Stimulated activated CD8-positive, alpha-beta memory T cell treated with anti-CD3 and anti-CD28 coated beads, Interleukin-2, amount 100 ng/mL, for 1 hour (primary cell): ENCODE measurements at places on chromosomes 12 and 14.

DNA sequence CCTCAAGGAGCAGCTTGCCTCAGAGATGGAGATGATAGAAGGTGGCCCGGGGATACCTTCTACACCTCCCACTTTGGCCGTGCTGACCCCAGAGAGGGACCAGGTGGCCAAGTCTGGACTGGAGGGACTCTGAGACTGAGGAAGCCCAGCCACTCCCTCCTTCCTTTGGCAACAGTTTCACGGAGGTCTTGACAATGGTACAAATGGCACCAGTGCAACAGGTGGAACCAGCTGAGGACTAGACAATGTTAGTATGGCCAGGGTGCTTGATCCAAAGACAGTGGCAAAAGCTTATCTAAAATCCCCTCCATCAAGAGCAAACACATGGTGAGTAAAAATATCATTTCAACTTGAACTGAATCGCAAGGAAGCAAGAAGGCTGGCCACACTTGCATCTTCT lies 117.4 kb downstream of the FOXN3 start:
- no peak for DNase-seq

- DNase-seq: no peak
Observed at GRCh38 chr12:75550401-75551240, 39.2 kb upstream of the KRR1 start.

GRCh38 chr12:31009976-31010375 lies 63.7 kb upstream of the DDX11 start:
- no peak for DNase-seq

GRCh38 chr14:73714656-73715081 lies 485 bp upstream of the PNMA1 start:
- no peak for DNase-seq

DNA sequence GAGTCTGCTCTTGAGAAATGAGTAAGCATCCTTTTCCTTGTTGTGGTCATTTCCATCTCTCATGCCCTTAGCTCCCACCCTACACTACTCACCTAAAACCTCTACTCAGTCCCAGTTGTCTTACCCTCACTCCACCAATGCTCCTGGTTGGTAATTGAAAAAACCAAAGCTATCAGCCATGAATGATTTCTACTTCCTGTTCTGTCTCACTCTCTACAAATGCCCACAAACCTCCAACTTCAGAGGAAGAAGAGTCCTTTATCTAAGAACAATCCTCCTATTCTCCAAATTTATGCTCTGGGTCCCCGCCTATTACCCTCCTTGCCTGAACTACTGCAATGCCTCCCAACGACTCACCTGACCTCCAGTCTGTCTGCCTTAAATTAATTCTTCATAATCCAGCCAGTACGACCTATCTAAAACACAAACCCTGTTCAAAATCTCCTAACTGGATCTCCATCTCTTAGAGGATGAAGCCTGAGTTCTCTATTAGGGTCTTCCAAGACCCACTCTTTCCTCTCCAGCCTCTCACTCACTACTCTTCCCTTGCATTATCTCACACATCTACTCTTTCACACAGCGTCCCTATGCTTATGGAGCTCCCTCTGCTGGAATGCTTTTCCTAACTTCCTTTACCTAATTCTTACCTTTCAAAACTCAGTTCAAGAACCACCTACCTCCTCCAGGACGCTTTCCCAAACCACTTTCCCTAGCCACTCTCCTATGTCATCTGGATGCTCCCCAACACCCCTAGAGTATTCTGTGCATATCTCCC lies 2.2 kb downstream of the DHRS1 start:
- no peak for DNase-seq

- no peak for DNase-seq
Observed at GRCh38 chr12:4807116-4807783, 87.0 kb downstream of the GALNT8 start.

GRCh38 chr14:40123816-40124215 lies 691.6 kb upstream of the FBXO33 start:
- DNase-seq: no peak

- no peak for DNase-seq
Observed at GRCh38 chr12:120211904-120212283, 11.0 kb upstream of the RPLP0 start.

DNA sequence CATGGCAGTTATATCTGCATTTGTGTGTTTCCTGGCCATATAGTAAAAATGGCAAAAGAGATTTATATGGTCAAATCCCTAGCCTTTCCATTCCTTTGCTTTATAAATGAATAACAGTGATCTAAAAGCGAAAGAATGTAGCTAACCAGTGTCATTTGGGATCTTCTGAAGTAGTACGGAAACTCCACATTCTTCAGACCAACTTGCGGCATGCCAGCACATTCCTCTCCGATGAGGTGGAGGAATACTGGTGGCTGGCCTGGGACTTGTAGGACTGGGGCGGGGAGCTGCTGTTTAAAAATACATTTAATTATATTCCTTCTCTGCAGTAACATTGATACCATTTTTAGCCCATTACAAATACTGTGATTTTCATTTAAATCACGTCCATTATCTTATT lies 85.3 kb downstream of the SAMD4A start:
- no peak for DNase-seq

- DNase-seq: no peak
Observed at GRCh38 chr12:28265435-28266042, 75.3 kb downstream of the CCDC91 start.

DNA sequence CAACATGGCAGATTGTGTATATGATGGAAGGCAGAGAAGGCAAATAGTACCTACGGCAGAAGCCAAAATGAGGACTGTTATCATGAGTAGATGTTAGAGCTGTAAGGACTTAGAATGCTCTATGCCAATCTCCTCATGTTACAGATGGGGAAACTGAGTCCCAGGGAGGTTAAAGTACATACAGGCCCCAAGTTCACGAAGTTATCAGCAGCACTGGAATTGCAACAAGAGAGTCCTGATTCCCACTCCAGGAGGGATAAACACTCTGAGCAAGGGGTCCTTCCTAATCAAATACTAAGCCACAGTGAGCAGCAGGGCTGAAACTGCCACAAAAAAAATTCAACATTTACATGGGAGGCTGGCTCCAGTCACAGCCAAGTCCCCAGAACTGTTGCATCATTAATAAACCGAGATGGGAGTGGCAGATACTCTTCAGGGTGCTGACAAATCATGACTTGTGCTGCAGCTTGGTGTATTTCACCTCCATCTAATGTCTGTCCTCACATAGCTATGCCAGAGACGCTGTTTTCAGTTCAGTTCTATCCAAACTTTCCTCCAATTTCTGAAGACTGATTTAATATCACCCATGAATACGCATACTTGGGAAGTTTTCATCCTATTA lies 24.2 kb downstream of the NUAK1 start:
- DNase-seq: no peak

GRCh38 chr14:76089575-76089974 lies 62.1 kb upstream of the GPATCH2L start:
- no peak for DNase-seq

DNA sequence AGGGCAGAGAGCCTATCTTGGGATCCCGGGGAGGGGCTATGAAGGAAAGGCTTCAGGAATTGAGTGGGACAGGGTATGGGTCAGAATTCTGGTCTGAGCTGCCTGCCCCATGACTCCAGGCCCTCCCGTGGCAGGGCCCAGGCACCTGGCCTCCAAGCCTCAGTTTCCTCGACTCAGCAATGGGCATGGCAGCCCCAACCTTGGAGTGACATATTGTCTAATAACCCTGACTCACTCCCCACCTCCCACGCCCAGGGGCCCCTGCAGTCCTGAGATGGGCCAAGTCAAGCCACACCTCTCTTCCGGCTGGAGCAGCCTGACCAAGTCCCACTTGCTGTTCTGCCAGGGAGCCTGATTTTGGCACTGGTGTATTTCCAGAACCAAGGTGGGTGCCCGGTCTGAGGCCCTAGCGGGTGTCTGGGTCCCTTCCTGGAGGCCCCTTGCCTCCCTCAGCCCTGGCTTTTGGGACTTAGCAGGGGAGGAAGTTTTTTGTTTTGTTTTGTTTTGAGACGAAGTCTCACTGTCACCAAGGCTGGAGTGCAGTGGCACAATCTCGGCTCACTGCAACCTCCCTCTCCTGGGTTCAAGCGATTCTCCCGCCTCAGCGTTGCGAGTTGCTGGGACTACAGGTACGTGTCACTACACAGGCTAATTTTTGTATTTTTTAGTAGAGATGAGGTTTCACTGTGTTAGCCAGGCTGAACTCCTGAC lies 40.3 kb upstream of the RCOR1 start:
- DNase-seq: no peak

DNA sequence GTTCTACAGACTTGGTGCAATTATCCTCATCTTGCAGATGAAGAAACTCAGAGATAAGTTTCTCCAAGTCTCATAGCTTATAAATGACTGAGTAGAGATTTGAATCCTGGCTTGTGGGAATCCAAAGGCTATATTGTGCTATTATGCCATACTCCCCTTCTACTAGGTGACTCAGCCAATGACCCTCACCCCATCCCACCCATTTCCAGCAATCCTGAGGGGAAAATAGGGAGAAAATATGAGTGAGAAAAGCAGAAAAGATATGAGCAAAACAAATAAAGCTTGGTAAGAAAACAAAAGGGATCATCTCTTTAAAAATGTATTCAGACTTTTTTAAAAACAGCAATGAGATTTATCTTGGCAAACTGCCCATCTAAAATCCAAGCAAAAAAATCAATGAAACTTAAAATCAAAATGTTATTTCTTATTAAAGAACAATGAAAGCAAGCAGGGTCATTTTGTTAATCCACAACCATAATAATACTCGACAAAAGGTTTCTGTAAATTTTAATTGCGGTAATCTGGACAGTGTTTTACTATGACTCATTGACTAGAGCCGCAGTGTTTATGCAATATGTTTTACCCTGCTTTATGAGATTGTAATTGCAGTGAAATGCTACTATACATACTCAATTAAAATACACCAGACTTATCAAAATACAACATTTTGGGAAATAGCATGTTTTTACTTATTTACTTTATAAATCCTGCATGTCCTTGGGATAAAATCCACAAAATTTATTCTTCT lies 13.1 kb upstream of the LGR5 start:
- no peak for DNase-seq

DNA sequence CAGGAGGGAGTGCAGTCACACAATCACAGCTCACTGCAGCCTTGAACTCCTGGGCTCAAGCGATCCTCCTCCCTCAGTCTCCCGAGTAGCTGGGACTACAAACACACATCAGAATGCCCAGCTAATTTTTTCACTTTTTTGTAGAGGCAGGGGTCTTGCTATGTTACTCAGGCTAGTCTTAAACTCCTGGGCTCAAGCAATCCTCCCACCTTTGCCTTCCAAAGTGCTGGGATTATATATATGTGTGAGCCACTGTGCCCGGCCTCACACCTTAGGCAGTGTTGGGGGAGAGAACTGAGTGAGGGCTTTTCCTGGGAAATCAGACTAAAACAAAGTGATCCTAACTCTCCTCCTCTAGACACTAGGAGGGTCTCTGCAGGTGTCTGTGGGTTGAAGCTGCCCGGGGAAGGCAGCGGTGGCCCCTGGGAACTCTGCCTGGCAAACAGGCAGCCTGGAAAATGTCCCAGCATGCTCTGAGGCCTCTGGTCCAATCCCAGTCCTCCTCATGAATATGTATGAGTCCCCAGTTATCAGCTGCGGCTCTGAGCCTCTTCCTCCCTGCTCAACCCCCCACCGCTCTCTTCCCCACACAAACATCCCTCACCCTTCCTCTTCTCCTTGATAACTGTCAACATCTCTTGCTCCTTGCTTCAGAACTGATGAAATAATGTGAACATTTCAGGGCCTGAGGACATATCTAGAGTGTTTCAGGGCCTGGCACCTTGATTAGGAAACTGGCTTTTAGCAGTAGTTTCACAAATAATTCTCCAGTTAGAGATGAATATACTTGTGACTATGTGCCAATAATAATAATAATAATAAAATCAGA lies 7.9 kb upstream of the NAA25 start:
- no peak for DNase-seq

DNA sequence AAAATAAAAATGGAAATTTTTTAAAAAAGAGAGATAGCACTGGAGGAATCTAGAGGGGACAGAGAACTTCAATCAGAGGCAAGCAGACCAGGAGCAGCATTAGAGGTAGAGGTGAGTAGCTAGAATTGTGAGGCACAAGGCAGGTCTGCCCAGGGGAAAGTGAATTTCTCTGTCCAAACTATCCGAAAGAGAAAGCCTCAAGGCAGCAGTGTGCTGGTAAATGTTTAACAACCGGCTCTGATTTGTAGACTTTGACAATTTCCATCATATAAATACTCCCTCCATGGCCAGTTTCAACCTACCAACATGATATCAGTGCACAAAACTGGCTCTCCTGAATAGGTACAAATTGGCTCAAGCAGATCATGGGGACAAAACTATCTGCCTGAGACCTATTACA lies 160.6 kb upstream of the EGLN3 start:
- DNase-seq: no peak

GRCh38 chr14:68616221-68616902 lies 176.5 kb downstream of the ZFP36L1 start:
- no peak for DNase-seq

- DNase-seq: no peak
Observed at GRCh38 chr14:90907178-90907577, 90.9 kb upstream of the TTC7B start.

DNA sequence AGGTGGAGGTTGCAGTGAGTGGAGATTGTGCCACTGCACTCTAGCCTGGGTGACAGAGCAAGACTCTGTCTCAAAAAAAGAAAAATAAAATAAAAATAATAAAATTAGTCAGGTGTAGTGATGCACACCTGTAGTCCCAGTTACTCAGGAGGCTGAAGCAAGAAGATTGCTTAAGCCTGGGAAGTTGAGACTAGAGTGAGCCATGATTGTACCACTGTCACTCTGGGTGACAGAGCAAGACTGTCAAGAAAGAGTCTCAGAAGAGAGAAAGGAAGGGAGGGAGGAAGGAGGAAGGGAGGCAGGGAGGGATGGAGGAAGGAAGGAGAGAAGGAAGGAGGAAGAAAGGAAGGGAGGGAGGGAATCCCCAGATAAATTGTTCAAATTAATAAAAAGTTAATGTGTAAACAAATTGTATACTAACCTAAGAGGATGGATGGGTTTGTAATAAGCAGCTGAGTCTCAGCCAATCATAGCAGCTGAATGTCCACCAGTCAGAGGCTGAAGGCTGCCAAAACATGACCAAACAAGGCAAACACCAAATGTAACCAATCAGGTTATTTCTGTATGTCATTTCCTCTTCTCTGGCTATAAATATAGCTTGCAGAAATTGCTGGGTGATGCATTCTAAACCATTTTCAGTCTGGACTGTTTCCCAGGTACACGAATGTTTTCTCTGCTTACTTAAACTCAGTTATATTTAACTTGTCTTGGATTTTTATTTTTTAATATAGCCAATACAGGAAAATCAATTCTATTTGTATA lies 6.1 kb upstream of the CDCA4 start:
- DNase-seq: no peak

DNA sequence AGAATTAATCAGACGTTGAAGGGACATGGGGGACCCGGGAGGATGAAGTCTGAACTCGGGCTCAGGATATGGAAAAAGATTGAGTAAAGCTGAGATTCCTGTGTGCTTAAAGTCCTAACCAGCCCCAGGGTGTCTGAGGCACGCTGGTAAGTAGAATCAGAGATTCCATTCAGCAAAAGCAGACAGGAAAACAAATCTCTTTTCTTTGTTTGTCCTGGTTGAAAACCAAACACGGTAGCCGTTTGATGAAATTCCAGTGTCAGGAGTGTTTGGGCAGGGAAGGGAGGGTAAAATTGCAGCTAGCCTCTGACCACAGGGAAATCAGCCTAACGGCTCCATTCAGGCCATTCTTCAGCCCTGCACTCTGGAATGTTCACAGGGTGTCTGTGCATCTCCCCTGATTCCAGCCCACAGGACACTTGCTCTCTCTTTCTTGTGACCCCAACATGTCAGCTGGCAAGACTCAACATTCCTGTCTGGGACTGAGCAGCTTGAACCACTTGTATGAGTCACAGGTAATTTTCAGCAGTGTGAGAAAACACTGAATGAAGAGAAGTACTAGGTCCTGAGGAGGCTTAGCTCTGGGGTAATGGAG lies 31.0 kb downstream of the NINJ2 start:
- no peak for DNase-seq

- DNase-seq: no peak
Observed at GRCh38 chr12:130456375-130457199, 118.9 kb downstream of the PIWIL1 start.
